Stimulated activated CD8-positive, alpha-beta memory T cell treated with anti-CD3 and anti-CD28 coated beads, Interleukin-2, amount 100 ng/mL, for 48 hours (primary cell): ENCODE measurements at places on chromosomes 6 and 20.

- DNase-seq, result no peak
These were observed 121.2 kb downstream of the TTLL2 start for GRCh38 chr6:167446046-167446445.

GRCh38 chr6:110043366-110043994 is 65.4 kb downstream of the GPR6 start:
- no peak for DNase-seq

GRCh38 chr20:24694727-24695528 is 225.5 kb downstream of the SYNDIG1 start:
- DNase-seq, result no peak

GRCh38 chr6:38236631-38237030 is 403.1 kb downstream of the BTBD9 start:
- DNase-seq, result no peak

DNA sequence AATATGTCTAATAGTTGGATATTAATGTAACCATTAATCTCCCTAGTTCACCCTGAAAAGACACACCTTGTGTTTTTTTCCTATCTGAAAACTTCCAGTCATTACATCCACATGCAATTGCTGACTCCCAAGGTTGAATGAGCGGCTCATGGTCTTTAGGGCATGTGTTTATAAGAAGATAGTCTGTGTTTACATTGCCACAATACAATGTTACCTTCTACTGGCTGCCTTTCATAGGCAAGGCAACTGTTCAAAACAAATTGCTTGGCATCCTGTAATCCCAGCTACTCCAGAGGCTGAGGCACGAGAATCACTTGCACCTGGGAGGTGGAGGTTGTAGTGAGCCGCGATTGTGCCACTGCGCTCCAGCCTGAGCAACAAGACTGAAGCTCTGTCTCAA is 86.8 kb upstream of the SHLD1 start:
- DNase-seq, result no peak

GRCh38 chr6:159687341-159687740 is 5.7 kb downstream of the SOD2 start:
- no peak for DNase-seq

DNA sequence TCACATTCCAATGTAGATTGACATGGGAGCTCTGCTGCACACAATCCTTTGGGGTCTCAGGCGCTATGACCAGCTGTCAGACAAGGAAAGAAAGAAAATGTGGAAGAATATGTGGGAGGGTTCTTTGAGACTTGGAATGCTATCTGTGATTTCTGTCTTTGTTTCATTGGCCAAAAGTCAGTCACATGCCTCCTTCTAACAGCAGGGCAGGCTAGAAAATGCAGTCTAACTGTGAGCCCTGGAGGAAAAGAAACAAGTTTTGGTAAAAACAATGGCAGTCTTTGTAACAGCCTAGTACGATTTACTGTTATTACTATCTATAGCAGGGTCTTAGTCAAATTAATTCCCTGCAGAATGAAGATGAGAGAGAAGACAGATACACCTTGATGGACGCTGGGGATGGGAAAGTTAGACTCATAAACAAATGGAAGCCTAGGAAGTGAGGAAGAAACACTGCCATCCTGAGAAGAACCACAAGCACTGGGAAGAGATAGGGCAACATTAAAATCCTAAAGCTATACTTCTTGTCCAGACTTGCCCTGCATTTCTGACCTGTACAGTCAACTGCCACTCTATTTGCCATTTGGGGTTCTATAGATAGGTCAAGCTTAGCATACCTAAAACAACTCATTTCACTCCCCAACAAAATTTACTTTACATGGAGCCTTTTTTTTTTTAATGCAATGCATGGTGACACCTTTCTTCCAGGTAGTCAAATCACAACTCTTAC is 833.0 kb downstream of the KIF16B start:
- DNase-seq, result no peak

- DNase-seq, result no peak
These were observed 224.2 kb downstream of the DLL1 start for GRCh38 chr6:170066679-170067078.

- DNase-seq, result no peak
These were observed 25.6 kb downstream of the FILIP1 start for GRCh38 chr6:75467966-75468365.

DNA sequence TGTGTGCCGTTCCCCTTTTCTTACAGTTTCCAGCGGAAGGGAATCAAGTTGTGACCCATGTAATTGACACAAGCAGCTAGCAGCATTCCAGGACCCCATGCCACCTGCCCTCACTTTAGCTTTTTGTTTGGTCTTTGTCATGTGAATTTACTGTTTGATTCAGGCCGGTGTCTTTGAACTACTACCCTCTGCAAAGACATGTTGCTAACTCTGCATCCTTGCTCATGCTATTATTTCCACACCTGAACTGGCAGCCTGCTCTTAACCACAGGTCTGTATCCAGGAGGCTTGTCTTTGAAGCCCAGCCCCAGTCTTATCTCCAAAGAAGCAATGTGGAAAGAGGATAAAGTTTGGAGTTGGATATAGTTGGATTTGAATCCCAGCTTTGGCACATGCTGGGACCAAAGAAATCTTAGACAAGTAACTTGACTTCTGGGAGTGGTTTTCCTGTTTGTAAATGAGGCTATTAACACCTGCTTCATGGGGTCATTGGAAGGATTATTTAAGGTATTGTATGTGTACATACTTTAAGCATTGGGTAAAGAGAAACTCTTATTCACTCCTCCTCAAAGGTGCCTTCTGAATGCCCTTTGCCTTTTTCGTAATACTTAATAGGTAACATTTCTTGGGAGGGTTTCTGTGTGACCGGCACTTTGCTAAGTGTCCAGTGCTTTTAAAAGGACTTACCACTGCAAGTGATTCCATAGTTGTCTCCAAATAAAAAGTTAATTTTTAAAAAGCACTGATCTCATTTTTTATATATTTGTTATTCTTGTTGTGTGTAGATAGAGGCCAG is 52.4 kb downstream of the RALY start:
- no peak for DNase-seq

DNA sequence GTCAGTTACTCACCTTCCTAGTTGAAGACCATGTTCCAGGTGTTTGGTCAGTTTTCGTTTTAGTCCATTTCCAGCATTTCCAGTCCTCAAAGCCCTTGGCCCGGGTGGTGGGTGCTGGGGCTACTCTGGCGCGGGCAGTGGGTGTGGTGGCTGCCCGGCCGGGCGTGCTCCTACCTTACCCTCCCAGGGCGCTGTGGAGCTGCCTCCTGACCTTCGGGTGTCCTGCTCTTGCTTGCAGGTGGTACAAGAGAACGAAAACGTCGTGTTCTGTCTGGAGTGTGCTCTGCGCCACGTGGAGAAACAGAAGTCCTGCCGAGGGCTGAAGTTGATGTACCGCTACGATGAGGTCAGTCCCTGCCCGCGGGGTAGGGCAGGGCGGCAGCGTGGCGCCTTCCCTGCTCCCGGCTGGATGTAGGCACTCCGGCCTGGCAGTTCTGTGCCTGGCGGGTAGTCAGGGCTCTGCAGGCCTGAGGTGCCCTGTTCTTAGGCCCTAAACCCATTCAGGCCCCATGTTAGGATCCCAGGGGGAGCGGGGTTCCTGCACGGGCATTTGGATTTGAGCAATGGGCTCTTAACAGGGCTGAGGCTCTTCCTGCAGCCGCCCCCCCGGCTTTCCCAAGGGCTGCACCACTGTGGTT is 145.8 kb downstream of the DTNBP1 start:
- no peak for DNase-seq

GRCh38 chr20:32433311-32434021 is 75.3 kb downstream of the ASXL1 start:
- no peak for DNase-seq

- no peak for DNase-seq
These were observed 600 bp upstream of the SYNJ2 start for GRCh38 chr6:157981132-157981394.

DNA sequence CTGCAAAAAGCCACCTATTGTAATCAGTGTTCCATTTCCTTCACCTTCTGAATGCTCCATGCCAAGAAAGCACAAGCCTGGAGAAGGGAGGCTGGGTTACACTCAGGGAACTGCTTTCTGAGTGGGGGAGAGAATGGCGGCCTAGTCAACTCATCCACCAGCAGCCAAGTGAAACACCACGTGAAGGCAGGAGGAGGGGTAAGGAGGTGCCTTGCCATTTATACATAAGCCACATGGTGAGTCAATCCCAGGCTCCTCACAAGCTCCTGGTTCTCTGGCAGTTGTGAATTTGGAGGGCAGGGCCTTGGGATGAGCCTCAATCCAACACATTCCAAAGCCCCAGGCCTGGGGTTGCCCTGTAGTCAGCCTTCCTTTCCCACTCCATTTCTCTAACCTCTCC is 149.4 kb downstream of the CD24 start:
- DNase-seq, result no peak

DNA sequence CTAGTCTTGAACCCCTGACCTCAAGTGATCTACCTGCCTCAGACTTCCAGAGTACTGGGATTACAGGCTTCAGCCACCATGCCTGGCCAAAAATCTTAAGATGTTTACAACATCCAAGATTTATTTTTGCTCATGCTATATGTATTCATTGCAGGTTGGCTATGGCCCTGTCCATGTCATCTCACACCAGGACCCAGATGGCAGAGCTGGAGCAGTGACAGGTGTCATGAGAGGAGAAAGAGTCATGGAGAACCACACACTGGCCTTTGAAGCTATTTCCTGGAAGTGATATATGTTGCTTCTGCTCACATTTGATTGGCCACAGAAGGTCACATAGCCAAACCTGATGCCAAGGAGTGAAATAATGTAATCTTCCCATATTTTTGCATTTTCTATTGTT is 13.8 kb upstream of the DDR1 start:
- DNase-seq, result no peak

DNA sequence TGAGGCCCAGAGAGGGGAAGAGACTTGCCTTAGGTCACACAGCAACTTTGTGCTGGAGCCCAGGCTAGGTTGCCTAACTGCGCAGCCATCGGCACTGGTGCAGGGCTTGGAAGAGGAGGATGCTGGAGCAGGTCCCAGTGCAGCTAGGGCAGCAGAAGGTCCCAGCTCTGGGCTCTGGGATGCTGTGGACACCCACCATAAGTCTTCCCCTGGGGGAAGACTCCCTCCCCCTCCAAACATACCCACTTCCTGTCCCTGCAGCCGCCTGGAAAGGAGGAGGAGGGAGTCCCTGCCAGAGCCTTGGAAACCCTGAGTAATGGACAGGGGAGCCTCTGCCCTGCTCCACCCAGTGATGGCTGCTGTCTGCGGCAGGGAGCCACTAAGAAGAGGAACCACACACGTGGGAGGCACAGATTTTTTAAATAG is 93.6 kb downstream of the NCR2 start:
- peak; percentile 31 for DNase-seq

GRCh38 chr6:106519460-106520394 is 109.6 kb downstream of the RTN4IP1 start:
- peak; percentile 43 for DNase-seq

GRCh38 chr6:31922942-31923341 is 4.6 kb upstream of the C2 start:
- DNase-seq, result no peak

DNA sequence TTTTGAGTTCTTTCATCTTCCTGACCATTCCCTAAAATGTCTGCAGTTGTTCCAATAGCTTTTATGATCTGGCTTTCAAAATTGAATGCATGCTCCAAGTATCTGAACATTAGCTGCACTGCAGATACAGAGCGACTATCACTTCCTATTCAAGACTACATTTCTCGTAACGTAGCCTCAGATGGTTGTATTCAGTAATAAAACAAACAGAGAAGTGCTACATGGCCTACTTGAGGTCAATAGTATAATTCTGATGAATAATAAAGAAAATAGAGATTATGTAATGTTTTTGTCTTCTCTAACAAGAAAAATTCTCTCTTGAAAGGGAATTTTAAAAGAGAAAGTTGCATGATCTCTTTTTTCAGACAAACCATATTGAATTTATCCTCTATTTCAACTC is 333.9 kb upstream of the IRAK1BP1 start:
- no peak for DNase-seq

GRCh38 chr20:47594157-47594556 is 92.5 kb downstream of the NCOA3 start:
- DNase-seq, result no peak

- DNase-seq, result no peak
These were observed 2.5 kb upstream of the SRC start for GRCh38 chr20:37343212-37343993.

- DNase-seq, result no peak
These were observed at the start of gene PLCB4 for GRCh38 chr20:9068841-9069663. Gene PLCB4, plus strand, starts transcription at chr20:9069087. Its CDS starts 238,728 bp downstream, at chr20:9307815.

- DNase-seq, result no peak
These were observed 12.8 kb upstream of the SNAI1 start for GRCh38 chr20:49969946-49970345.

DNA sequence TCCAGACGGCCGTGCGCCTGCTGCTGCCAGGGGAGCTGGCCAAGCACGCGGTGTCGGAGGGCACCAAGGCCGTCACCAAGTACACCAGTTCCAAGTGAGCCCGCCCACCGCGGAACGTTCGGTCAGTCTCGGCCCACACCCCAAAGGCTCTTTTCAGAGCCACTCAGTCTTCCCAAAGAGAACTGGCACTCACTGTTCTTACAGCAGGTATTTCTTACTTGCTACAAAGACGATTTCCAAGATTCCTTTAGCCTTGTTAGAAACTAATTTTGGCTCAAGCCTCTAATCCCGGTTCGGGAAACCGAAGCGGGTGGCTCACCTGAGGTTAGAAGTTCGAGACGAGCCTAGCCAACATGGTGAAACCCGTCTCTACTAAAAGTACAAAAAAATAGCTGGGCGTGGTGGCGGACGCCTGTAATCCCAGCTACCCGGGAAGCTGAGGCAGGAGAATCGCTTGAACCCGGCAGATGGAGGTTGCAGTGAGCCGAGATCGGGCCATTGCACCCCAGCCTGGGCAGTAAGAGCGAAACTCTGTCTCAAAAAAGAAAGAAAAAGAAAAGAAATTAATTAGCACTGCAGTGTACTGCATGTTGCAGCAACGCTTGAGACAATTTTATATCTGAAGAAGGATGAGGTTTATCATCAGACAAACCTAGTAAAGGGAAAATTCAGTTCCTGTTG is 73.1 kb downstream of the OR2B2 start:
- no peak for DNase-seq

- DNase-seq, result no peak
These were observed 9.5 kb upstream of the OPN5 start for GRCh38 chr6:47772359-47772758.

GRCh38 chr20:15047042-15047441 is 709.6 kb upstream of the FLRT3 start:
- no peak for DNase-seq

GRCh38 chr6:158629367-158630221 is 14.9 kb downstream of the DYNLT1 start:
- DNase-seq, result no peak

GRCh38 chr6:38234141-38234540 is 405.6 kb downstream of the BTBD9 start:
- DNase-seq, result no peak

- DNase-seq, result no peak
These were observed 63.3 kb downstream of the SMLR1 start for GRCh38 chr6:130890521-130890971.
